ENCODE measurements at places on chromosomes 11 and 22.
A peak's percentile ranks its signal among the peaks of the same experiment; 100 is the strongest.

- DNase-seq: peak; percentile 79
Measured at GRCh38 chr22:46193898-46194310, 43.6 kb downstream of the PPARA start.

DNA sequence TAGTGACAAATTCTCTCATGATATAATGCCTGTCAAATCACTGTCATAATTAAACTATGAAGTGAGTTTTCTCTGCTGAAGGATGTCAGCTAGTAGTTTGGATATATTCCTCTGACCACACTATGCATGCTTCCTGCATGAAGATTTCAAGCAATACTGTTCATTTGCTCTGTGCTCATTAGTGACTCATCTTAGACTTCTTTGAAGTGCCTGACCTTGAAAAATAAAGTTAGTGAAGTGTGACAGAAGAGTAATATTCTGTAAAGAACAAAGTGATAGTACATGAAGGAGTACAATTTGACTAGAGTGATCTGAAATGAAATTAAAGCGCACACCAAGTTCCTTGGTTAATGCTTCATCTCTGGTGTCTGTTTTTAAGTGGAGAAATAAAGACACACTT, 629.5 kb upstream of the ANO3 start:
- no peak for DNase-seq

DNA sequence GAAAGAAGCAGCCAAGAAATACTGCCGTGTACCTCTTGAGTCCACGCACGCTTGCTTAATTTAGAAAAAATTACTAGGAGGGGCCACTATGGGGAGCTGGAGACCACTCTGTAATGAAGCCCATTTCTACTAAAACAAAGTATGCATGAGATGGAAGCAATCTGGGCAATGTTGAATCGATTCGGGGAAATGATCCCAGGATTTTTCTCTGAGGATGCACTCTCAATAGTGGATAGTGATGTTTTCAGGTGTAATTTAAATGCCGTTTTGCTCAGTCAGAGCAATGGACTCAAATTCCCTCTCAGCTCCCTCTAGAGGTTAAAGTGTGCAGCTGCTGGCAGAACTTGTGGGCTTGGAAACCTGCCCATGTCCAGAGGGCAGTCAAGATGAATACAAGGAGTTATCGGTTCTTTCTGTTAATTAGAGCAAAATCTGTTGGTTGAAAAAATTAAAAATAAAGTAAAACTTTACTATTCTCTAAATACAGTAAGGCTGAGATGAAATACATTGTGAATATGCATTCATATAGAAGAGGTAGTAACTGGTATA, 64.1 kb downstream of the ME3 start:
- peak; percentile 40 for DNase-seq

DNA sequence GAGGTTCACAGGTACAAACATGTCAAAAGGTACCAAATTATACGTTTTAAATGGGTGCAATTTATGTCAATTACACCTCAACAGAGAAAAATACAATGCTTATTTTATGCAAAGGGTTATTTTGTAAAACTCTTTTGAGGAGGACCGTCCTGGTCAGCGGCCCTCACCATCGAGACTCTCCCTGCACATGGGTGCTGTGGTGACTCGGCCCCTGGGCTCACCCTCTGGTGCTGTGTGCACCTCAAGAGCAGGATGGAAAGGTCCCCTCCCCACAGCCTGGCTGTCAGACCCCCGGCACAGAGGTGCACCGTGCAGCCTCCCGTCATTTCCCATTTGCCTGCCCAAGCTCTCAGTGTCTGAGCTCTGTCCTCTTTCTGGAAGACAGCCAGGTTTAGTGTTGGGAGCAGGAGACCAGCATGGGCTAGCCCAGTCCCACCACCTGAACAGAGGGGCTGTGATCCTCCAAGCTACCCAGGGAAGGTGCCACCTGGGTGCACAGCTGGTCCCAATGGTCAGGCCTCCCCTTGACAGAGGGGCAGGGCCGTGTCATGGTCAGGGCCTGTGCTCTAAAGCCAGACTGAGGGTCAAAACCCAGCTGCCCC, 41.8 kb upstream of the PRODH start:
- no peak for DNase-seq

DNA sequence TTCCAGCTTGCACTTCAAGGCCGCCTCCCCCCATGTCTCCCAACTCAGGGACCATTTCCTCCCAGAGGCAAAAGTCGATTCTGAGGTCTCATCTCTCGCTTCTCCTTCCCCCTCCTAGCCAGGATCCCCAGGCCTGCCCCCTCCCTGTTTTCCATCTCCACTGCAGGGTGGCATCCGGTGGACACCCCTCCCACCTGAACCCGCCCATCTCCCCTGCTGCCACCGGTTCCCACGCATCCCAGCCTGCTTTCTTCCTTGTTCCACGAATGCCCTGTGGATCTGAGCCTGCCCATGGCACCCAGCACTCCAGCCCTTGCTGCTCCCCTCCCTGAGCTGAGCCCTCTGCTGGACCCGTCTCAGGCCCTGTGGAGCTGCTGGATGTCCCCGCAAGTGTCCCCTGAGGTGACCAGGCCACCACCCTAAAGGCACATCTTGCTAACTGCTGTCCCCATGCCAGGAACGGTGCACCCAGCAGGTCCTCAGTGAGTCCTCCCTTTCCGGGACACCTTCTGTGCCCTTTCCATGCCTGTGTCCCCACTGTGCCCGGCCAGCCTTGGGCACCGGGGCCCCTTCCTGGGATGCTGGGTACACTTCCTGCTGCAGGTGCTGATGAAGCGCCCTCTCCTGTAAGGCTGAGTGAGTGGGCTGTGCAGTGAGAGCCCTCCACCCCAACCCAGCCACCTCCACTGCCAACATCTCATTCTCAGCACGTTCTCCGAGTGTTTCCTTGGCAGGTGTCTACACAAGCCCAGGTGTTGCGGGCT, 936 bp downstream of the IL17REL start:
- DNase-seq: peak; percentile 53

DNA sequence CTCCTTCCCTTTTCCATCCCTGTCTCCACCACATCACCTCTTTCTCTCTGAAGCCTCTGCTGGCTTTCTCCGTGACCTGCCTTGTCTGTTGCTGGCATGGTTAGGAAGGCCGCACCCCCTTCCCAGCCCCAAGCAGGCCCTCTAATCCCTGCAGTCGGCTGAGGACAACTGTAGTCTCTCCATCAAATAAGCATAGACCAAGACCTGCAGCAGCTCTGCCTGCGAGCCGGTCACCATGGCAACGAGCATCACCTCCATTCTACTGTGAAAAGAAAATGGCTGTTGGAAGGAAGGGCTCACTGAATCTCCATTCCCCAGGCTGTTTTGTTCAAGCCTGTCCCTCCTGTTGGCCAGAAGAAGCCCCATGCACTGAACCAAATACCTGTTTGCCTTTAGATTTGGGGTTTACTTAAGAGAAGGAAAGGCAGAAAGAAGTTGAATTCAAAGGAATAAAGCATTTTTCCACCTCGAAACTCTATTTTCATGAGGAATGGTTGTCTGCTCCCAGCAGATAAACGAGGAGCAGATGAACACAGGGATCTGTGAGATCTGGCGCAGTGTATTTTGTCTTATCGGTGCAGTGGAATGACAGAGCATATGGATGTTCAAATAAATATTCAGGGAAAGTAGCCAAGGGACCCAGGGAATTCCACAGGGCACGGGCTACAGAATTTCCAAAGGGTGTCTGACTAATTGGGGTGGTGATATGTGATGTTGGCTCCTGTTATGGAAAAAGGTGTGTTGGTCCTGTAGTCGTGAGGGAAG, 113.1 kb upstream of the TTC12 start:
- DNase-seq: peak; percentile 72

DNA sequence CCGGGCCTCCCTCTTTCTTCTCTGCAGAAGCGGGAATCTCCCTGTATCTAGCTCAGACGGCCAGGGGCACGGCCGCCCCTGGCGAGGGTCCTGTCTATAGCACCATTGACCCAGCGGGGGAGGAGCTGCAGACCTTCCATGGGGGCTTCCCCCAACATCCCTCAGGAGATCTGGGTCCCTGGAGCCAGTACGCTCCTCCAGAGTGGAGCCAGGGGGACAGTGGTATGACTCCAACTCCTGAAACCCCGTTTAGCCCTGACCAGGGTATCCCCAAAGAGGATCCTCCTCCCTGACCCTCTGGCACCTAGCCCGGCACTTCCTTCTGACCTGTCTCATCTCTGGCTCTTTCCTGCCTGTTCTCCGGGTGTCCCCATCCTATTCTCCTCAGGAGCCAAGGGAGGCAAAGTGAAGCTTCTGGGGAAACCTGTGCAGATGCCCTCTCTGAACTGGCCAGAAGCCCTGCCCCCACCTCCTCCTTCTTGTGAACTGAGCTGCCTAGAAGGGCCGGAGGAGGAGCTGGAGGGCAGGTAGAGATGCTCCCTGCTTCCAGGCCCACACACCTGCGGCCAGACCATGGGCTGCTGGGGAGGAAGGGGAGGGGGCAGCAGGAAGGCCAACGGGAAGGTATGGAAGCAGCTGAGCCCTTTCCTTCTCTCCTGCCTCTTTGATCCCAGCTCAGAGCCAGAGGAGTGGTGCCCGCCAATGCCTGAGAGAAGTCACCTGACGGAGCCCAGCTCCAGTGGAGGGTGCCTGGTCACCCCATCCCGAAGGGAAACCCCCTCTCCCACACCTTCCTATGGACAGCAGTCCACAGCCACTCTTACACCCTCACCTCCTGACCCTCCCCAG, 12.9 kb downstream of the ROBO3 start:
- no peak for DNase-seq

DNA sequence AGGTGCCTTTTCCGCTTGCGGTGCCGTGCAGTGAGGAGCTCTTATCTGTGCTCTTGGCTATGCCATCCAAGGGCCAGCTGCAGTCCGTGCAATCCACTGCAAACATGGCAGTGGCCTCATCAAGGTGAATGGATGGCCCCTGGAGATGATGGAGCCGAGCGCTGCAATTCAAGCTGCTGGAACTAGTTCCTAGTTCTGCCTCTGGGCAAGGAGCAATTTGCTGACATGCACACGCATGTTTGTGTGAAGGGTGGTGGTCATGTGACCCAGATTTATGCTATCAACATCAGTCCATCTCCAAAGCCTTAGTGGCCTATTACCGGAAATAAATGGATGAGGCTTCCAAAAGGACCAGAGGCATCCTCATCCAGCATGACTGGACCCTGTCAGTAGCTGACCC, 3.1 kb upstream of the EHD1 start:
- no peak for DNase-seq

- DNase-seq: no peak
Measured at GRCh38 chr11:112863305-112863704, 97.9 kb upstream of the NCAM1 start.

DNA sequence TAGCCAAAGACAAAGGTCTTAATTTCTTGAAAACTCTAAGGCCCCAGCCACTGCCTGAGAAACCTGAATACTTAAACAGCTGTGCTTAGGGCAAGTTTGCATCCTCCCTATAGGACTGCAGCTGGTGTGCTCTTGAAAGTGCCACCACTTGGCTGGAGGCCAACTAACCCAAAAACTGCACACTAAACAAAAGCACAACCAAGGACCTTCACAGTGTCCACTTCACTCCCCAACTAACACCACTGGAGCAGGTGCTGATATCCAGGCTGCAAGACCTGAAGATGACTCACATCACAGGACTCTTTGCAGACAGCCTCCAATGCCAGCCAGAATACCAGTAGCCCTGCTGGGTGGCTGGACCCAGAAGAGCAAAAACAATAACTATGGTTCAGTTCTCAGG, 357.7 kb upstream of the ARHGAP42 start:
- no peak for DNase-seq

DNA sequence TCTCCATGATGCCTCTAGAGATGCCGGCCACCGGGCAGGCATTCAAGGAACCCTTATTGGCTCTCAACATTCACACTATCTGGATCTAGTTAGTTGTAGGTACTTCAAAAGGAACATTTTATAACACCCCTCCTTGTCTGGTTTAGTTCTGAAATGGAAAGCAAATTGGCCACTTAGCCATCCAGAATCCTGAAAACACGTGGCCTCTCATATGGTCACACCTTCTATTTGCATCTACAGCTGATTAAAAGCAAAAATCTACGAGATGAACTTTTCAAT, 29.2 kb downstream of the ABTB2 start:
- DNase-seq: no peak

- no peak for DNase-seq
Measured at GRCh38 chr11:82889133-82890001, 10.9 kb downstream of the PRCP start.

DNA sequence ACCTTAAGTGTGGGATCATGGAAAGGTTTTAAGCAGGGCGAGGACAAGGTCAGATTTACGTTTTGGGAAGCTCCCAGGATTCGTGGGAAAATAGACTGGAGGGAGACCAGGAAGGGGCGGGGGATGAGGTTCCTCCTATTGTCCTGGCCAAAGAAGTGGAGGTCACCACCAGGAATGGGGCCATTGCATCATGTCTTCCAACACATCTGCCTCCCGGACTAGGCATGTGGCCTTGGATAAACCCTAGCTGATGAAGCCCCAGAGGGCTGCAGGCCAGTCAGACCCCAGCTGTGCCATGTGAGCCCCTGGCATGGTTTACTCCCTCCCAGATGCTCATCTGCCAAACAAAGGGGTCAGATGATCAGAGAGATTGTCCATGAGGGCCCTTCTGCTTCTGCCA, 11.5 kb upstream of the YWHAH start:
- DNase-seq: no peak

- DNase-seq: peak; percentile 94
Measured at GRCh38 chr11:9384535-9385326, at the start of gene IPO7. TSS of gene IPO7 (plus strand) at chr11:9384652. CDS start at chr11:9384764, 112 bp downstream.

DNA sequence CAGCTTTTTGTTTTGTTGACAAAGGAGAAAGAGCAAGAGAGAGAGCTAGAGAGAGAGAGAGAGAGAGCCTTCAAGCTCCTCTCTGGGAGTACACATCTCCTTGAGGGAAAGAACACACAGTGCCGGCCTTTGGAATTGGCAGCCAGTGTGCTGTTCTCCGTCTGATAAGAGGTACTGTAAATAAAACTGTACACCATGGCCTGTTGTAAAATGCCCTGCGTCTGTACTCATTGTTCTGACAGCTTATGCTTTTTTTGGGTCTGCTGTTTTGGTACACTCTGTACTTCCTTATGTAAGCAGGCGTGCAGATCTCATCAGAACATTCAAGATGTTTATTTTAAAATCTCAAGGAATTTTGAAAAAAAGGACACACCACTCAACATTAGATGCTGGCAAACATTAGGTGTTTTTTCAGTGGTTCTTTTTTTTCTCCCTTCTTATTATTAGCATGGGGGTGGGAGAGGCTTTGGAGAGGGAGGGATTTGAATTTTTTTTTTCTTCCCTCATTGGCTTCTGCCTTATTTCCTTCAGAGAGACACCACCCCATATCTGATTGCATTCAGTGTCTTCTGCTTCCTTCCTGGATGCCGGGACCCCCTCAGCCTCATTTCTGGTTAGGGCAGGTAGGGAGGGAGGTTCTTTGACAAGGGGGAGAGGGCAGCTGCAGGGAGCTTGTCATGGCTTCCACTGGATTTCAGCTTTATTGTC, 116.8 kb upstream of the NNMT start:
- no peak for DNase-seq

DNA sequence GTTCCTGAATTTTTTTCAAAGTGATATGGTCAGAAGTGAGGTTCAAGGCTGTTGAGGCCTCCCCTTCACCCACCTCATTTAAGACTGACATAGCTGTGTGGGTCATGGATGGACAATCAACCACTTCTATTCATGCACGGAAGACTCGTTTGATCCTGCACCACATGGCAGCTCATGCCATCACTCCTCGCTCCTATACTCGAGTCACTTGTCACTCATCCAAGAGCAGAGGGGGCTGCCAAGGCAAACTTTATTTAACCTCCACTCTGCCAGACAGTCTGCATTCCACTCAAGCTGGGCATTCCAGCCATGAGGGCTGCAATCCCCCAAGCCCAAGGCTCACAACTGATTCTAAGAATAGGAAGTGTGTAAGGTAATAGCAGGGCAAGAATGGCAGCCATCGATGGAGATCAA, 34.1 kb downstream of the SNX19 start:
- no peak for DNase-seq

Measured in SK-N-SH (cell line).